ENCODE measurements at places on chromosomes 4 and X. TPM values are rescaled to one million over a fixed set of nuclear protein-coding genes. Genes with fewer than 3 reads are reported as not detected.

DNA sequence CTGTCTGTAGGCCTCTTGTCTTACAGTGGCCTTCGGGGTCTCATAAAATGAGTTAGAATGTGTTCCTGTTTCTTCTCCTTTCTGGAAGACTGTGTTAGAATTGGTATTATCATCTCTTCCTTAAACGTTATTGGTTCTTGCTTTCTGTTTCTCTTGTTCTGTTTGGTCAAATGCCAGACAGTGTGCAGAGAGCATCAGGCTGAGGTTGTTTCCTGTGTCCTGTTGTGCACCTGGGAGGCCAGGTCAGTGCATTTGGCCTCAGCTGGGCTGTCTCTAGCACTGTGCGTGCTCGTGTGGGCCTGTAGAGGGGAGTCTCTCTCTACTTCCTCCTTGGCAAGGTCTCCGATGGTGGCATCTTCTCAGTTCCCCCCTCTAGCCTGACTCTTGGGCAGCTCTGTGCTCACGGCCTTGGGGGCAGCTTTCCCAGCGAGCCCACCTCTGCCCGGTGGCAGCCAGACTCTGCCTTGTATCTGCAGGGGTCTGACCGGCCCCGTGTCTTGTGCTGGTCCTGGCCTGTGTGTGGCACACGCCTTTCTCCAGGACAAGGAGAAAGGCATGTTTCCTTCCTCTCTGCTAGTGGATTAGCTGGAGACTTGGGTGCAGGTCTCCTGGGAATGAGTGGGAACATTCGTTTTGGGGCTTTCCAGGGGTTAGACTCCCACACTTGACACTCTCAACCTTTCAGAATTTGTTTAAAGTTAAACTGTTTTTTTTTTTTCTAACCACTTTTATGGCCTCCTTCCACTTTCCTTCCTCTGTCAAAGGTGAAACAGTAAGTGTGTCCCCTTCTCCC lies 62.3 kb downstream of the FAM193A start:
- peak; percentile 8 for DNase-seq

- DNase-seq: peak; percentile 28
These were observed 18.6 kb upstream of the ADRA2C start for GRCh38 chr4:3747581-3747904.

- no peak for DNase-seq
These were observed 141.2 kb downstream of the DTHD1 start for GRCh38 chr4:36422607-36423006.

The FAM47A gene
- total RNA-seq: not detected

DNA sequence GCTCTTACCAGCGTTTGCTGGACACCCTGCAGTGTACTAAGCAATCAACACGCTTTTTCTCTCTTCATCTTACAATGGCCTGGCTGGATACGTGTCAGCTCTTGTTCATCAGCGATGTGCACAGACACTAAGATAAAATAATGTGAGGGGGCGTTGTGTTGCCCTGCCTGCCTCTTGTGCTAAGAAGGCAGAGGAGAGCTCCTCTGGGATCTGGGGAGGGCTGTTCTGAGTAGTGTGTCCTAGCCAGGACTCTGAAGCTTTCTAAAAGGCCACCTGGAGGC lies 49.7 kb downstream of the NELFA start:
- no peak for DNase-seq

GRCh38 chr4:1563768-1564485 lies 120.2 kb downstream of the FAM53A start:
- no peak for DNase-seq

- peak; percentile 51 for DNase-seq
These were observed 162.2 kb upstream of the GPR101 start for GRCh38 chrX:137195991-137196390.

- DNase-seq: peak; percentile 78
These were observed at the start of gene JADE3 for GRCh38 chrX:46912098-46912602. JADE3 (plus strand) TSS chrX:46912421; CDS start chrX:46984895, 72,474 bp downstream.

The QRFPR gene
- not detected for total RNA-seq

The MAGEA10 gene
- not detected for total RNA-seq

DNA sequence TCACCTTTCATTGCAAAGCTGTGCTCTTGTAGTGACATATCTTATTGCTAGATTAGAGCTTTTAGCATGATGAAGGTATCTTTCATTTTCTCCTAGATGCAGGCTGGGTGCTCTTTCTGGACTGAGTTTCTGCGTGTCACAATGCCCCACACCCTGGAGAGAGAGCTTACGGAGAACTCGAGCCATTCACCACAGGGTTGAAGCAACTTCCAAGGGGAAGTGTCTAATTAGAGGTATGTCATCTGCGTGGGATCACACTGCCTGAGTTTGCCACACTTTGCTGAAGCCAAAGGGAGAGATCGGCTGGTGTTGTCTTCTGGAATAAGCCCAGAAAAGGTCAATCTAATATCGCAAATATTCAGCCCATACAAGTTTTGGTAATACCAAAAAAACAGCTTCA lies 179.3 kb upstream of the MBNL3 start:
- no peak for DNase-seq

DNA sequence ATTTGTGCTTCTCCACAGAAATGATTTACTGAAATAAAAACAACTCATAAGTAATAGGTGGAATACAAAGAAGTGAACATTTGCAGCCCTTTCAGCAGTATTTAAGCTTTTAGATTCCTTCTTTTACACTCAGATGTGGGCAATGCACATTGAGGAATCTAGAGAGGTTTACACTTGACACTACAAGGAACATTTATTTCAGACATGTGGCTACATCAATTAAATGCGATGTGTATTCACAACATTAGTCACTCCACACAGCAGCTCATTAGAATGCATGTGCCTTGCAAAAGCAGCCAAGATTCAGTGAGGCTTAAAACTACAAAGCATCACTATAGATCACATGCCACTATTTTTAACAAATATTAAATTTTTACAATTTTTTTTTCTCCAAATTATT lies 480.7 kb downstream of the INPP4B start:
- peak; percentile 47 for DNase-seq

- DNase-seq: no peak
These were observed 80.5 kb upstream of the TMEM150C start for GRCh38 chr4:82642331-82642730.

Measured in GM23248 (cell line).